ENCODE measurements at places on chromosomes 7 and 10. TPM values are rescaled to one million over a fixed set of nuclear protein-coding genes. Genes with fewer than 3 reads are reported as not detected.

DNA sequence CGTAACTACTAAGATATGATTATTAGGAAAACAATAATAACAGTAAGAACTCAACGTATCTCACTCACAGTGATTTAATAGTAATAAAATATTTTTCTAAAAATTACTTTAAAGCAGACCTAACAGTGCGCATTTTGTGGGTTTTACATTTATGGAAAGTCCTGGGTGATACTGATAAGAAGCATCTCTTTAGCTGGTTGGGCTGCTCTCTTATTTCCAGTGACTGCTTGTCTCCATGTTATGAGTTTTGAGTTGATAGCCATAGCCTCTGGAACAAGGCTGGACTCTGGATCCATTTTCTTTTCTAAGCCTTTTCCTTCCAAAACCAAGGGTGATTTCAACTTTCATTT is 29.5 kb upstream of the INHBA start:
- DNase-seq, result no peak

- DNase-seq, result peak; percentile 79
Measured at GRCh38 chr10:75234683-75235374, 928 bp downstream of the COMTD1 start.

GRCh38 chr10:83522456-83522855 is 616.9 kb upstream of the GHITM start:
- DNase-seq, result no peak

NEBL gene
- total RNA-seq, result 597 TPM

DNA sequence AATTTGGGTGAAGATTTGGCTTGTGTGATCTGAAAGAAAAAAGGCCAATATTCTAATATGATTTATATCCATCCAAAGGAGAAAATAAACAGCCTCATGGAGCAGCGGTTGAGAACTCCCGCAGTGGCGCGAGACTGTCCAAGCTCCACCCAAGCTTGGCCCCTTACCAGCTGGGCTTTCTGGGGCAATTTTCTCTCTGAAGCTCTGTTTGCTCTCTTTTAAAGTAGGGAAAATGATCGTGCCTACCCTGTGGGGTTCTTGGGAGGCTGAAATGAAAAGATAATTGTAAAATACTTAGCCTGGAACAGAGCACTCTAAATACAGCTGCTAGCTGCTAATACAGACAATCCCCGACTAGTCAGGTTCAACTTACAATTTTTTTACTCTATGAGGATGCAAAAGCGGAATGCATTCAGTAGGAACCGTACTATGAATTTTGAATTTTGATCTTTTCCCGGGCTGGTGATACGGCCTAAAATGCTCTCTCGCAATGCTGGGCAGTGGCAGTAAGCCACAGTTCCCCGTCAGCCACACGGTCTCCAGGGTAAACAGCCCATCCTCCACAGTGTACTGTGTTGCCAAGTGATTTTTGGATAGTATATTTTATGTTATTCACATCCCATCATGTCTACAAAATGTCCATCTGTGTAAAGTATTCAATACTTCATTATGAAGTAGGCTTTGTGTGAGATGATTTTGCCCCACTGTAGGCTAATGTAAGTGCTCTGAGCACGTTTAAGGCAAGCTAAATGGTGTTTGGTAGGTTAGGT is 137.7 kb downstream of the CHN2 start:
- no peak for DNase-seq

GPR26 gene
- total RNA-seq, result not detected

DNA sequence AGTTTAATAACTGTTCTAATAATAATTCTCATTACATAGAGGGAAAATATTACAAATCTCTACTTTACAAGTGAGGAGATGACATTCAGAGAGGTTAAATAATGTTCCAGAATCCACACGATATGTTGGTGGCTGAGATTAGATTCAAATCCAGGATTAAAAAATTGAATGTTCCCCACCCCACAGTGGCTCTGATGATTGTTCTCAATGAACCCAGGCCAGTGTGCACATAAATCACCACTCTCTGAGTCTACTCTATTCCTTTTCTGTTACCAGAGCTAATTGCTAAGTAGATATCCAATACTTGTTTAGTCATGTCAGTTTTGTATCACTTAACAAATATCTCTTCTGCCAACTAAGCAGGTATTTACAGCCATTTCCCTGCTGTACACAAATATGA is 281.0 kb downstream of the ABCA13 start:
- no peak for DNase-seq

GRCh38 chr10:81820418-81820817 is 54.6 kb upstream of the NRG3 start:
- DNase-seq, result no peak

DNA sequence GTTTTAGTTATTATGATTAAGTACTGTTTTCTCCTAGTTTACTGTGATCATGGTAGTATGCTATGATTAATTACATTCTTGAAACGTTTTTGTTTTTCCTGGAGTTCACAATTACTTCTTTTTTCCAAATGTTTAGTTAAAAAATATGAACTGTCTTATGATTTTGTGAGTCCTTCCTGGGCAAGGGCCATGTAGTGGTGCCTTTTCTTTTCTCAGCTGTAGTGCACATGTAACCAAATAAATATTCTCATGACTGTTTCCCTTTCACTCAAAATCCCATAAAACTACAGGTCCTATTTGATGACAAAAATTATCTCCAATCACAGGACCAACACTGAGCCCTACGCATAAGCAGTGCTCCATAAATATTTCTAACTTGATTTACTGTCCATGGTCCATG is 118.9 kb upstream of the EGR2 start:
- DNase-seq, result no peak

GRCh38 chr7:50502001-50502684 is 52.0 kb upstream of the FIGNL1 start:
- no peak for DNase-seq

DNA sequence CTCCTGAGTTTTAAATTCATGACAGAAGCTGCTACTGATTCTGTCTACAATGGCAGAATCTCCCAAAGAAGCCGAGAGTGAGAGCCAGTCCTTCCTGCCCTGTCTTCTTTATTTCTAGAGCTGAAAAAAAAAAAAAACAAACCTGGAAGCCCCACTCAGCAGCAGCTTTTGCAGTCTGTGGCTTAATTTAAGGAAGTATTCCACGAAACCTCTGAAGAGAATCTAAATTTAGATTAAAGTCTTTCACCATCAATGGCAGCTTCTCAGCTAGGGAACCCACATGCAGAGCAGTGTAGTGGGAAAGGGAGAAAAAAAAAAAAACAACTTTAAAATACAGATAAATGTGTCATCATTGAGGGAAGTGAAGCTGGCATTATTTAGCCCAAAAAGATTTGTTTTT is 23.4 kb downstream of the SMURF1 start:
- DNase-seq, result no peak

- no peak for DNase-seq
Measured at GRCh38 chr7:135188298-135188984, 17.9 kb upstream of the CYREN start.

GRCh38 chr7:84271543-84271942 is 77.0 kb upstream of the SEMA3A start:
- no peak for DNase-seq

- no peak for DNase-seq
Measured at GRCh38 chr7:72292794-72293193, 119.3 kb downstream of the CALN1 start.

LIPM gene
- total RNA-seq, result not detected

DNA sequence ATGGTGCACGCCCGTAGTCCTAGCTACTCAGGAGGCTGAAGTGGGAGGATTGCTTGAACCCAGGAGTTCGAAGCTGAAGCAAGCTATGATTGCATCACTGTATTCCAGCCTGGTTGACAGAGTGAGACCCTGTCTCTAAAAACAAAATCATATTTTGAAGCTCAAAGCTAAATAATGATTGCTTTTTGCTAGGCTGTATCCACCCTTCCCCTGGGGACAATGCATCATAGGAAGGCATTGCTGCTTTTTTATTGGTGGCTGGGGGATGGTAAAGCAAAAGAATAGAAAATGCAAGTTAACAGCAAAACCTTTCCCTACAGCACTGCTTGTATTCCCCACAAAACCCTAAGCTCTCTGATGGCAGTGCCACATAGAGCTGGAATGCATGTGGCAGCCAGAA is 107.5 kb upstream of the WAC start:
- no peak for DNase-seq

DNA sequence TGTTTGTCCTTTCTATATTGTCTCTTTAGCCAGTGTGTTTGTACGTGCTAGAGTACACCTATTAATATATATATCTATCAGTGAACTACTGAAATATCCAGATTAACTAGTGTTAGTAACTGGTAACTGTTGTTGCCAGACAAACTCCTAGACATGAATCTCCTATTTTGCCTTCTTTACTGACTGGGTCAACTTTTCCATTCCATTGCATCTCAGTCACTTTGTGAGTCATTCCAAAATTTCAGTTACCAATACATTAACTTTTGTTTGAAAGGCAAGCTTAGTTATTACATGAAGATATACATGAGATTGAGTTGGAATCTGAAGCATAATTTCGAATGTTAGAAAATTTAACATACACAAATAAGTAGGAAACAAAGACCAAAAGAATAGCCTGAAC is 51.4 kb downstream of the BTAF1 start:
- DNase-seq, result no peak

- no peak for DNase-seq
Measured at GRCh38 chr7:158710651-158711102, 6.1 kb upstream of the NCAPG2 start.

DNA sequence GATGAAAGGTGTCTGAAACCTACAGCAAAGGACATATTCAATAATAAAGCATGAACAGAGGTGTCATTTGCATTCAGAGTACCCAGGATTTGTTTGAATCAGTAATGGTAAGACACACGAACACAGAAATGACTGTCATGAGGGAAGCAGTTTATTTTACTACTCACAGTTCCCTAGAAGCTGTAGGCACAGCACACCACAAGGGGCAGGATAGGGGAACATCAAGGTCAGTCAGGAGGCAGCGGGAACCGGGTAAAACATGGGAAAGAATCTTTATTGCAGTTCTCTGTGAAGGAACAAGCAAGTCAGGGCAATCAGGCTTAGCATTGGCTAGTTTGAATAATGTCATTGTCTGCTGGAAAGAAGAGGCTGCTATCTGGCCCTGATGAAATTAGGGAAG is 70.2 kb upstream of the PDSS1 start:
- DNase-seq, result no peak

- no peak for DNase-seq
Measured at GRCh38 chr7:68529221-68529620, 1069.1 kb upstream of the AUTS2 start.

EPHB6 gene
- total RNA-seq, result 2.0 TPM

- no peak for DNase-seq
Measured at GRCh38 chr7:17963281-17963680, 23.0 kb upstream of the SNX13 start.

DNA sequence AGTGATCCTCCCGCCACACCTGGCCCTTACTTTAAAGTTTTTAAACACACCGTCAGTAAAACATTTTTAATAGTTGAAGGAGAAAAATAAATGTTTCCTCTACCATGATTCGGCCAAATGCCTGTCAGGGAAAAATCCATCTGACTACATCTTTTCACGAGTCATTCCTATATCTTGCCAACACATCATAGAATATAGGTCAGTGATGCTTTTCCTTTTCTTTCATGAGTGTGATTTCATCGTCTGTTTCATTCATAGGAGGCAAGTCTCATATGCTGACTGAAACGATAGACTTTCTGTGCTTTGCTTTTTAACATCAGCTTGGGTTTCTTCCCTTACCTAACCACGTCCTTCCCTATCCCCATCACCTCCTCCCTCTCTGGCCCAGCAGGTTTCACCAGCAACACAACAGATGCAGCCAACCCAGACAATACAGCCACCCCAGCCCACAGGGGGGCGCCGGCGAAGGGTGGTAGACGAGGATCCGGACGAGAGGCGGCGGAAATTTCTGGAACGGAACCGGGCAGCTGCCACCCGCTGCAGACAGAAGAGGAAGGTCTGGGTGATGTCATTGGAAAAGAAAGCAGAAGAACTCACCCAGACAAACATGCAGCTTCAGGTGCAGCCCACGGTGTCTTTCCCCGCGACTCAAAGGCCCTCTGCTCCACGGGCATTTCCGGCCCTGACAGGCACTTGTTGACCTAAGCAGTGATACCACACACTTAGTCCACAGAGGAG is 149.2 kb downstream of the TRIL start:
- DNase-seq, result no peak

CYP3A5 gene
- total RNA-seq, result 0.13 TPM

DNA sequence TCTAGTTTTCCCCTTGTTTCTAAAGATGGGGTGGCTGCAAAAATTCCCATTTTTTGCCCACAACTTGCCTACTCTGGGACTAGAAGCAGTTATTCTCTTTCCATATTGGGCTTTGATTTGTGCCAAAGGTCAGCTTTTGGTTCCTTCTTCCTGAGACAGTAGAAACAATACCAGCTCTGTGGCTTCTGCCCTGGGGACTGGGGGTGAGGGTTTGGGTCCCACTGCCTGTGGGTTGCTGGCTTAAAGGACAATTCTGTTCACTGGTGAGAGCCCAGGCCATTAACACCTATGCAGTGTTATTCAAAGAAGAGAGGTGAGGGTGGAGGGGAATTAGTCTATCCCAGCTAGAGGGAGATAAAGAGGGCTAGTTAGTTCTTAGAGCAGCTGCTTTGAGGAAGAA is 171.5 kb downstream of the CPEB3 start:
- DNase-seq, result no peak

GRCh38 chr7:77393261-77393660 is 22.9 kb downstream of the GSAP start:
- DNase-seq, result no peak

MSMB gene
- total RNA-seq, result not detected

DNA sequence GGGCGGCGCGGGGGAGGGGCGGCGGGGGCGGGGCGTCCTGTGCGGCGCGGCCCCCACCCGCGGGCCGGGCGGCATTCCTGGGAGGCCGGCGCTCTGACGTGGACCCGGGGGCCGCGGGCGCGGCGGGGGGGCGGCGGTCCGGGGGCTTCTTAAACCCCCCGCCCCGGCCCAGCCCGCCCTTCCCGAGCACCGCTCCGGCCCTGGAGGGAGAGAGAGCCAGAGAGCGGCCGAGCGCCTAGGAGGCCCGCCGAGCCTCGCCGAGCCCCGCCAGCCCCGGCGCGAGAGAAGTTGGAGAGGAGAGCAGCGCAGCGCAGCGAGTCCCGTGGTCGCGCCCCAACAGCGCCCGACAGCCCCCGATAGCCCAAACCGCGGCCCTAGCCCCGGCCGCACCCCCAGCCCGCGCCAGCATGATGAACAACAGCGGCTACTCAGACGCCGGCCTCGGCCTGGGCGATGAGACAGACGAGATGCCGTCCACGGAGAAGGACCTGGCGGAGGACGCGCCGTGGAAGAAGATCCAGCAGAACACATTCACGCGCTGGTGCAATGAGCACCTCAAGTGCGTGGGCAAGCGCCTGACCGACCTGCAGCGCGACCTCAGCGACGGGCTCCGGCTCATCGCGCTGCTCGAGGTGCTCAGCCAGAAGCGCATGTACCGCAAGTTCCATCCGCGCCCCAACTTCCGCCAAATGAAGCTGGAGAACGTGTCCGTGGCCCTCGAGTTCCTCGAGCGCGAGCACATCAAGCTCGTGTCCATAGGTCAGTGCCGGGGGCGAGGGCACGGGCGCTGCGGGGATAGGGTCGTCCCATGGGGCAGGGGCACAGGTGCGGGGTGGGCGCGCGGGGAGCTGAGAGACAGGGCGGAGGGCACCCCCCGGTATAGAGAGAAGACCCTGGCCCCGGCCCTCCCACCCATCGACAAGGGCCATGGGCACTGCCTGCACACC is at the start of gene FLNC:
Gene FLNC, plus strand, starts transcription at position 176 of the 947 bp plus-strand sequence. Its CDS starts 232 bp downstream, at position 408.
- no peak for DNase-seq

RASA4 gene
- 40.9 TPM for total RNA-seq
